MG63 (cell line): ENCODE measurements at places on chromosomes 16 and 17. TPM values are rescaled to one million over a fixed set of nuclear protein-coding genes. Genes with fewer than 3 reads are reported as not detected.
A peak's percentile ranks its signal among the peaks of the same experiment; 100 is the strongest.

The RUNDC3A gene
- not detected in 2 replicates for total RNA-seq

The SIAH1 gene
- 7.7 and 8.6 TPM in 2 replicates for total RNA-seq

The SNRNP25 gene
- total RNA-seq: 33.1 and 87.8 TPM in 2 replicates

The ADAP2 gene
- total RNA-seq: 1.4 TPM in 1 of 2 replicates, not detected in the other

- DNase-seq: peak; percentile 47
Observed at GRCh38 chr16:89860747-89861304, 12.6 kb upstream of the TCF25 start.

The ACSM2B gene
- total RNA-seq: not detected in 2 replicates

The ACSM5 gene
- 0.20 and 1.2 TPM in 2 replicates for total RNA-seq

DNA sequence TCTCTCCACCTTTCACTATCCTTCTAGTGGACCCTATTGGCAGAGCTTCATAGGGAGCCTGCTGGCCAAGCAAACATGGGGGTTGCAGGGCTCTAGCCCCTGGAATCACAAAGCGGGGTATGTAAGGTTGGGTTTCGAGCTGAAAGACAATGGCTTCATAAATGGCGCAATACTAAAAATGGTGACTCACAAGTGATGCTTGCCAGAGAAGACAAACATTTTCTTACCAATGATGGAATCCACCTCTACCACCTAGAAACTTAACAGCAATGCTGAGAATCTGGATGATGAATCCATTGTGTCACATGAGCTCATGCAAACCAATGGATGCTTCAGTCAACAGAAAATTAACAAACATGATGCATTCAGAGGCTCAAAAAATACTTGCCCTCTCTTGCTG lies 375.3 kb upstream of the PSMD7 start:
- no peak for DNase-seq

The LYRM9 gene
- total RNA-seq: 1.1 and 7.2 TPM in 2 replicates

DNA sequence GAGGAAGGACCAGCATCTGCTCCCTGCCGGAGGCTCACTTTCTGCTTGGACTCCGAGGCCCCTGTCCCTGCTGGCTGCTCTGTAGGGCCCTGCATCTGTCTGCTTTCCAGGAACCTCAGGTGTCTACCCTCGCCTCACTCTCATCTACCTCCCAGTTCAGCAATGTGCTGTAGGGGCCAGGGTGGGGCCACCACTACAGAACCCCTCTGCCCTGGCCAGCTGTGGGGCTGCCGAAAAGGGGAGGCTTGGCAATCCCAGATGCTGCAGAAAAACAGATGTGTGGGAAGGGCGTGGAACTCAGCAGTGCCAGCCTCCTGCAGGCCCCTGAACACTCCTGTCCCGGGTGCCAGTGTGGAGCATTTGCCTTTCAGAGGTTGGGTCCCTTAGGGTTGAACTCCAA lies 80.1 kb upstream of the ZNF469 start:
- DNase-seq: no peak

The CCL7 gene
- not detected in 2 replicates for total RNA-seq

DNA sequence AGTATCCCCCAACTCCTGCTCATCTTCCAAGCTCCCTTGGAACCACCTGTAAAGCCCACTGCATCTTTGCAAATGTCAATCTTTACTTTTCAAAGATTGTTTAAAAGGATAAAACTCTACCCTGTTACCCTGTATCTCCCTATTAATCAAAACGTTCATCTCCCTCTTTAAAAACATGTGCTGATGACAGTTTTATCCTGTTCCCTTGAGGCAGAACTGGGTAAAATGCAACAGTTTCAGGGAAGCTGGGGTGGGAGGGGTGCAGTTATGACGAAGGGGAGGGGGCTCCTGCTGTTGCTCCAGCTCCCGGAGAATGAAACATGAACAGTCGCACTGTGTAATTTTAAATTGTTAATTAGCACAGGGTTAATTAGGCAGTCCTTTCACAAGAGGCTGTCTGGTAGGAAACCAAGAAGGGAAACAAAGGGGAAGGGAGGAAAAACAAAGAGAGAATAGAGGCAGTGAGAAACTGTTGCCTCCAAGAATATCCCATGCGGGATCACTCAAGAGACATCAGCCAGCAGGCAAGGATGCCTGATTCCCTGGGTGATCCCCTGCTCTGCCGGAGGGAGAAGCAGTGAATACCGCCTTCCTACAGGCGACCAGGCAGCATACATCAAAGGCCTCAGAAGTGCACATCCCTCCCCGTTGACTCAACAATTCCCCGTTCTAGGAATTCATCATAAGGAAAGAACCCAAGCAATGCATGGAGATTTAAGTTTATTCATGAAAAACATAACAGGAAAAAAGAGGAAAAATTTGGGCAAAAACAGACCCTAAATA lies 84.2 kb downstream of the ZFHX3 start:
- DNase-seq: no peak
